Cortex of kidney (tissue), 1 donor: ENCODE measurements at places on chromosomes 5 and 9.

DNA sequence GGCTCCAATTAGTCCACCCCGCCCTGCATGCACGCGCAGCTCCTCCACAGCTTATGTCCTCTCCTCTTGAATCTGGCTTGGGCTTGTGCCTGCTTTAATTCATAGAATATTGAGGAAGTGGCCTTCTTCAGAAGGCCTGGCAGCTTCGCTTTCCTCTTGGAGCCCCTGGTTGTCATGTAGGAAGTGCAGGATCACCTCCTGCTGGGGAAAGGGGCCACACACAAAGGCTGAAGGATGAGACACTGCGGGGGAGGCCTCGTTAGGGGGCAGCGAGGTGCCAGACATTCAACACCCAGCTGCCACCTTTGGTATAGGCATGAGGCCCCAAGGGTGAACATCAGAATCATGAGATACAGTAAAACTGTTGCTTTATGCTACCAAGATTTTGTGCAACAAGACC lies 2.7 kb upstream of the CNOT6 start:
- no peak for DNase-seq

GRCh38 chr9:93630806-93631411 lies 54.5 kb downstream of the PHF2 start:
- DNase-seq: no peak

DNA sequence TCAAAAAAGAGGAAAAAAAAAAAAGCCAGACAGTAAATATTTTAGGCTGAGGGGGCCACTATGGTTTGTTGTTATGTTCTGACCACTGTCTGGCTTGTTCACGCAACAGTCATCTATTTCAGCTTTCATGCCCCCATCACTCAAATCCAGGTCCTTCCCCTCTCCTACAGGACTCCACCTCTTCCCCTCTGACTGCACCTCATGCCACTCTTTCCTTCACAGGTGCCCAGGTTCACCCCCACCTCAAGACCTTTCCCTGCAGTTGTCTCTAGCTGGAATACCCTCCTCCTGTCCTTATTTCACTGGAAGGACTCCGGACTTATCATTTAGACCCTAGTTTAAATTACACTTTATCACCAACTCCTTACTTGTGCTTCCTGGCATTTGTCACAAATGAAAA lies 3.5 kb downstream of the RPS14 start:
- DNase-seq: no peak

- DNase-seq: no peak
Observed at GRCh38 chr5:148290271-148291195, 21.7 kb upstream of the SPINK7 start.

DNA sequence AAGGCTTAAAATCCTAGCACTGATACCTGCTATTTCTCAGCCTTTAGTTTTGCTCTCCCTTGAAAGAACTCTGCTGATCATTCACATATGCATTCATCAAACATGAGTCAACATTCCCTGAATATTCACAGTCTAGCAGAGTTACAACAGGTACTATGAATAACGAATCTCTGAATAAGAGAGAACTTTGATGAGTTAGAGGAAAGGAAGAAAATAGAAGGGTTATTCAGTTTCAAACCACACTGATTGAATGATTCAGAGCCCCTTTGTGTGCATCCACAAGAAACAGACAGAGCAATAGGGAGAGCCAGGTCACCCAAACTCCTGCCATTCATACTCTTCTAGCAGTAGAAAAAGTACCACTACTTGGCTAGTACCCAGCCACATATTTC lies 36.0 kb downstream of the FOXD1 start:
- no peak for DNase-seq

DNA sequence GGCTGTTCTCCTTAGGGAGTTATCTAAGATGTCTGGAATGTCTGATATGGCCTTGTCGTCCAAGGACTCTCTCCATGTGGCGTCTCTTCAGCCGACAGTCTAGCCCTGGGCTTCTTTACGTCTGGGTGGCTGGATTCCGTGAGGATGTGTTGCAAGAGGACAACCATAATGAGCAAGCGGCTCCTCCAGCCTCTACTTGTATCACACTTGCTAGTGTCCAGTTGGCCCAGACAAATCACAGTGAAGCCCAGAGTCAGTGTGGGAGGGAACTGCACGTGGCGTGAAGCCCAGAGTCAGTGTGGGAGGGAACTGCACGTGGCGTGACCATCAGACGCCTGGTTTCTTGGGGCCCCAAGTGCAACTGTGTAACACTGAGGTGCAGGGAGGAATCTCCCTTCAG lies 61.1 kb downstream of the COL23A1 start:
- DNase-seq: no peak

DNA sequence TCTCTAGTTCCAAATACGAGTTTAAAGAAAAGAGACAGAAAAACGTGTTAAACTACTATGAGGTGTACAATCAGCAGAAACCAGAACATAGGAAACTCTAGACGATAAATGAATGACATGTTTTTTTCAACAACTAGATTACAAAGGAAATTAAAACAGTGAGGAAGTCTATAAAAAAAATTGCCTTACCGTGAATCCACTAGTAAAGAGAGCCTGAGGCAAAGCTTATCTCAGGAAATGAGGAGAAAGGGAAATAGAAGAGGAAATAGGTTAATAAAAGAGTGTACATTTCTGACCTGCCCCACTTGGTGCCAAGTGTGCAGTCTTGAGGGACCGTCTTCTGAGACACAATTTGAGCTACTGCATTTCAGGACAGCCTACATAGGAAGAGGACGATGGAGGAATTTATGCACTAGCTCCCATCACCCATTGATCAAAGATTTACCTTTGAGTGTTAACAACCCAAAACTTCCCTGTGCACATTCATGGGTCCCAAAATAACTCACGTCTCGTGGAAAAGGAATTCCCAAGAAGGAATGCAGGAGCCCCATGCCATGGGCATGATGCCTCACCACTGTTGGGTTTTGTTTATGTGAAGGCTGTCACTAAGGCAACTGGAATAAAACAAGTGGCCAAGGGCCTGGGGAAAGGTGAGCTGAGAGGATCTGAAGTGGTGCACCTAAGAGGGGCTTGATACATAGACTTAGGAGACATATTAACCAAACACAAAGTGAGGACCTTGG lies 53.6 kb upstream of the SLC1A3 start:
- no peak for DNase-seq

- no peak for DNase-seq
Observed at GRCh38 chr9:129146441-129146941, 31.6 kb downstream of the IER5L start.

DNA sequence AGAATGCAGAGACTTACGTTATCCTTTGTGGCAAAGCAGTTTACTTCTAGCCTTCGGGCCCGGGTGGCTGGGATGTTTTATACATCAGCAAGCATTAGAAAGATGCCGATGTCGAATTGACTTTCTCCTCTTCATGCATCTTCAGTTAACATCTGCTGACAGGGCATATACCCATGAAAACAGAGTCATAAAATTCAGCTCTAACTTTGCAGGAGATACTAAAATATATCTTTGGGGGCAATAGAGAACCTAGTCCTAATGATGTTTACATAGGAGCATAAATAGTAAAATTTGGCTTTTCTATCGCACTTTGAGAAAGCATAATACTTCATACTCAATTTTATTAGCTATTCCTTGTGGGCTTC lies 247.9 kb downstream of the PRELID2 start:
- no peak for DNase-seq

DNA sequence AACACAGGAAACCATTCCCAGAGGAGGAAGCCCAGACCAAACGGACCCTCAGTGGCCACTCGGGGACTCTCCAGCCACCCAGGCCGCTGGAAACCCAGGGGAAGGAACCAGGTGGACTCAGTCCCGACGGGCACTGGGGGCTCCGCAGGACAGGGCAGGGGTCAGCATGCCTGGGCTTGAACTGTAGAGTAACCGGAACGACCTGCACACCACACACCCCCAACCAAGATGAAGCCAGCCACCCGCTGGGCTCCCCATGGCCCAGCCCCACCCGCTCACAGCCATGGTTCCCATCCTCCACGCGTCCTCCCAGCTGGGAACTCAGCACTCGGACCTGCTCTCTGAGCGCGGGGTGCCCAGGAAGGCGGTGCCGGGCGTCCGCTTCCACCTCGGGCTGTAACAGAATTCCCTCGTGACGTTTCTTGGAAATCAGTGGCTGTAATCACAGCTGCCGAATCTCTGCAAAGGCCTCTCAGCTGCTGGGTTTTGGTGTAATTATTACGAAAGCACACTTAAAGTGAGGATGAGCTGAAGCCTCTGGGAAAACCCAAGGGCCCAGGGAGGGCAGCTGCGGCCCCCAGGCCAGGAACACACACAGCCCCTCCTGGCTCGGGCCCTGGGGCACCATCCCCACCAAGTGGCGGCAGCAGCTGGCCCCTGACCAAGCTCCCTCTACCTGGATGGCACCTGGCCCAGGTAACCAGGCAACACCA lies 13.8 kb downstream of the NACC2 start:
- no peak for DNase-seq

- DNase-seq: no peak
Observed at GRCh38 chr5:91794856-91795548, 411.9 kb upstream of the ARRDC3 start.

GRCh38 chr5:73030995-73031394 lies 75.2 kb downstream of the FCHO2 start:
- DNase-seq: no peak
